EH (cell line): ENCODE measurements at places on chromosomes 4 and X.

DNA sequence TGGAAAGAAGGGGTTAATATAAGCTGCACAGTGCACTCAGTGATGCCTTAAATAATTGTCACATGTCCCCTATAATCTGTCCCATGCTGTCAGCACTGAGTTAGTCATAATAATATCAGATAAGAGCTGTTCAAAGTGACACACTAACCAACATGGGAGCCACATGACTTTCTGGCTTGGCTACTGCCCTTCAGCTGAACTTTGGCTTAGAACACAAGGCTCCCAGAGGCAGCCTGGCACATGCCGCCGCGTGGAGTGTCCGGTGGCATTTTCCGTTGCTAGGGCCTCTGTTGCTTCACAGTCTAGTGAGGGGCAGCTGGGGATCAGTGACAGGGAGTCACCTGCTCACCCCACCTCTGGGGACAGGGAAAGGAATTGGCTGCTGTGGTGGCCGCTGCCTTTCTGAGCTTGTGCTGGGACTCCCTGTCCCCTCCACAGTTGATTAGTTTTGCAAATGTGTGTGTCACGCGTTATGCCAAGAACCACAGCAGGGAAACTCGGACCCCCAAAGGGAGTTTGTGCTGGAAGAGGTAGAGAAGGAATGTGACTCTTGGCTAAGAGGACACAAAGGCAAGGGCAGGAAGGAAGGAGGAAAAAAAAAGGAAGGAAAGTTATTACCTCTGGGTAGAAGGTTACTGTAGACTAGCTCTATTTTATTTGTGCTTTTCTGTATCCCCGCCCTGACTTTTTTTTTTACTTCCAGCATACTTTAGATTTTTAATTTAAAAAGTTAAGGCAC, 41.1 kb upstream of the PPARGC1A start:
- DNase-seq: peak; percentile 11

- peak; percentile 83 for DNase-seq
These were observed 34.5 kb downstream of the STBD1 start for GRCh38 chr4:76341063-76341462.

GRCh38 chr4:86895692-86896488, 3.7 kb upstream of the C4orf36 start:
- peak; percentile 78 for DNase-seq

GRCh38 chrX:139724626-139725025, 16.7 kb upstream of the MCF2 start:
- peak; percentile 13 for DNase-seq

DNA sequence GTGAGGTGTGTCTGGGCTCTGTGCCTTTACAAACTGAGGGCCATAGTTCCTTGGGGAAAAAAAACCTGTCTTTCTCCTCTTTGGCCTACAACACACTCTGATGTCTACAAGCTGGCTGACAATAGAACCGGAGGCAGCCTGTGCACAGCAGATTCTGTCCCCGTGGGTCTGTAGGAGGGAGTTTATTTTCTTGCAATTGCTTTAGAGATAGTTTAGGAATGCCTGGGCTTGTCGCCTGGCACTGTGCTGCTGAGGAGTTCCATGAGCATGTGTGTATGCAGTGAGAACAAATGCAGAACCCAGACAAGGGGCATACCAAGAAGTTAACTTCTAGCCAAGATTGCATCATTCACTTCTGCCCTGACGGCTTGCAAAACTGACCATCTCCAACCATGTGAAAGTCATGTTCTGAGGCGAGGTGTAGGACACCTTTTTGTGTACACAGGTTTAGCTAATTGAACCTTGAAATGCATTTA, 54.1 kb downstream of the CCNI start:
- DNase-seq: peak; percentile 94

DNA sequence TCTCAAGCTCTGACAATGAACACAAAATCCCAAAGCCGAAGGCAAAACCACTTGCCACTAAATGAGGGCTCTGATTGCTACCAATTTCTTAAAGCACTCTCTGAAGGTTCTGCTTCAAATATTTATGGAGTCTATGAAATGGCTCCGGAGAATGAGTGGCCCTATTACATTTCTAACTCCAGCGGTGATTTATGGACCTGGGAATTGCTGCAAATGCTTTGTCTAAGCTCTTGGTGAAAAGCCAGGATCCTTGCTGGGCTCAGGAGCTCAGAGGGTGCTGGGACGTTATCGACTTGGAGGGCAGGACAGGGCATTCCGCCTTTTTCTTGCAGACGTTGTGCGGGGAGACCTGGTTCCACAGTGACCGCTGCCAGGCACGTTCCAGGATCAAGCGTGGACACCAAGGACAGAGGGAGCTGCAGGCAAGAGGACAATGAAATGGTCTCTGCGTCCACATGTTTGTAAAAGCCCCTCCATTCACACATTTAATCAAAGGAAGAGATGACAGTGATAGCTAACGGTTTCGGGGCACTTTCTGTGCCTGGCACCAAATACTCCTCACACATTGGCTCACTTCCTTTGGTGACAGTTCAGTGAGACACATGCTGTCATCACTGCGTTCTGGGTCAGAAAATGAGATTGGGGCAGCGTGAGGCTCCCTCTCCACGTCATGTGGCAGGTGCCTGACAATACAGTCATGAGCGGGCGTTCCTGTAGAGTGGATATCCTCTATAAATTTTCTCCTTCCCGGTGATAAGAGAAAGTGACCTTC, 58.8 kb downstream of the C4orf50 start:
- DNase-seq: no peak

GRCh38 chr4:38181286-38181685, 221.1 kb downstream of the PTTG2 start:
- DNase-seq: peak; percentile 37

- DNase-seq: no peak
These were observed 19.9 kb downstream of the DCHS2 start for GRCh38 chr4:154471526-154472331.

GRCh38 chrX:40104985-40105834, 7.5 kb upstream of the BCOR start:
- peak; percentile 43 for DNase-seq

DNA sequence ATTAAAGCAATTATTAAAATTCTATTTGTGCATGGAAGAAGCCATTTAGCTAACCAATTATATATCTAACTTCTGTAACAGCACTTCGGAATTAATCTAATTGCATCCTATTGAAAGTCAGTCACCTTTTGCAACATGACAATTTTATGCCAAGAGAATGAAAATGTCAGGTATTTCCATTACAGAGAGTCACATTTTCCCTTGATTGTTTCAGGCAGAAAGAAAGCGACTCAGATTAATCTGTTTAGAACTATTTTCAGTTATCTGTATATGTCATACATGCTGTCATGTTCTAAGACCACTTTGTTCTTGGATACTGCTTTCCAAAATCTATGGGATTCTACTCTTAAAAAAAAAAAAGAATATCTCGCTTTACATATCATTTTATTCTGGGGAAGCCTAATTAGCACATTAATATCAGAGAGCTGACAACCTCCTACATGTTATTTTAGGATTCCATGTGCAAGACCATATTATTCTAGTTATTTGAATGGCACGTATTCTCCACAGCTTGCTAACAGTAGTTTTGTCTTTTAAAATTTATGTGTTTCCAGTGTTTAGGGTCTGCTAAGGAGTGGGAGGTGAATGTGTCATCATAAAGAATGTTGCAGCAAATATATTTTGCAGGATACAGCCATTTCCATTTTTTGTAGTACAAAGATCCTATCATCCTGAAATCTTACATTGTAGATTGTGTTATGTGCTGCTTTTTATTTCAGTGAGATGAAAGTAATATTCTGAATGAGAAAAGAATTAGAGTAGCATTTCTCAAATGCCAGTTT, 31.7 kb downstream of the GALNT7 start:
- no peak for DNase-seq

- DNase-seq: no peak
These were observed 1106.6 kb upstream of the LCORL start for GRCh38 chr4:19128176-19128575.

DNA sequence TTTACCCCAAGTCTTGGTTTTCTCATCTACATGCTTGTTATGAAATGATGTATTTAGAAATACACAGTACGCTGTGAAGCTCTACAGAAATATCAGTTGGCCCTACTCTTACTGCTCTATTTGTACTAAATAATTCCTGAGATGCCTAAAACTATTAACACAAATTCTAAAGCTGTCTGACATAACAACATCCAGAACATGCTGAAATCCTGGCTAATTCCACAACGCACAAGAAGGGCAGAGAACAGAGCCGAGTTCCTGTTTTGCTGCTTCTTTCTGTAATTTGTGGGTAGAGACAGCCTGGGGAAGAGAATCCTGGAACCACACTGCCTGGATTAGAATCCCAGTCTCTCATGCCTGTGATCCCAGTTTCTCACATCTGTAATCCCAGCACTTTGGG, 59.0 kb downstream of the ZNF827 start:
- peak; percentile 43 for DNase-seq

GRCh38 chr4:127959794-127960193, 5.2 kb downstream of the MFSD8 start:
- peak; percentile 46 for DNase-seq

- no peak for DNase-seq
These were observed 57.3 kb upstream of the ENPEP start for GRCh38 chr4:110418641-110419040.

GRCh38 chr4:140267576-140267975, 105.9 kb upstream of the SCOC start:
- DNase-seq: peak; percentile 14

GRCh38 chr4:55014876-55015275, 110.5 kb downstream of the KDR start:
- no peak for DNase-seq

DNA sequence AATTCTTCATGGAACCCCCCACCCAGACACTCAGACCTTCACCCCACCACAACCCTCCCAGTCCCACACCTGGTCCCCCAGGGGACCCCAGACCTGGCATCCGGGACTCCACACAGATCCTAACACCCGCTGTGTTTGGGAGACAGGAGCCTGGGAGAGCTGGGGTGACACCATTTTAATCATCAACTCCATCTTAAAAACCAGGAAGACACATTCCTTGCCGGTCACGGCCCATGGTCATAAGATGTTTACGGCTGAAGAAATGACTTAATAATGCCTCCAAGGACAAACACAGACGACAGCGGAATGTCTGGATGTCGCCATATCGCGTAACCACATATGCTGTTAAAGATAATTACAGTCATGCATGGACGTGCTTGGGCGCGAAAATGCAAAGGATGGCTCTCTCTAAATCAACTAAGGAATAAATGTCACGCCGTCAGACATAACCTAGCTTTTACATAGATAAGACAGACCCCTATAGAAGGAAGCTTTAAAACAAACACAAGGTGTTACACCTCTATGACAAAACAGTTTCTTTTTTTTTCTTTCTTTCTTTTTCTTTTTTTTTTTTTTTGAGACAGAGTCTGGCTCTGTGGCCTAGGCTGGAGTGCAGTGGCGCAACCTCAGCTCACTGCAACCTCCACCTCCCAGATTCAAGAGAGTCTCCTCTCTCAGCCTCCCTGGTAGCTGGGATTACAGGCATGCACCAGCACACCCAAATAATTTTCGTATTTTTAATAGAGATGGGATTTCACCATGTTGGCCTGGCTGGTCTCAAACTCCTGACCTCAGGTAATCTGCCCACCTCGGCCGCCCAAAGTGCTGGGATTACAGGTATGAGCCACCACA, 2.1 kb upstream of the DHRSX start:
- DNase-seq: peak; percentile 82

- DNase-seq: peak; percentile 81
These were observed 2.5 kb downstream of the CXorf38 start for GRCh38 chrX:40644821-40645358.

- no peak for DNase-seq
These were observed 67.1 kb upstream of the HS3ST1 start for GRCh38 chr4:11495818-11496217.

- DNase-seq: no peak
These were observed 696.9 kb upstream of the EPHA5 start for GRCh38 chr4:66367043-66367660.

DNA sequence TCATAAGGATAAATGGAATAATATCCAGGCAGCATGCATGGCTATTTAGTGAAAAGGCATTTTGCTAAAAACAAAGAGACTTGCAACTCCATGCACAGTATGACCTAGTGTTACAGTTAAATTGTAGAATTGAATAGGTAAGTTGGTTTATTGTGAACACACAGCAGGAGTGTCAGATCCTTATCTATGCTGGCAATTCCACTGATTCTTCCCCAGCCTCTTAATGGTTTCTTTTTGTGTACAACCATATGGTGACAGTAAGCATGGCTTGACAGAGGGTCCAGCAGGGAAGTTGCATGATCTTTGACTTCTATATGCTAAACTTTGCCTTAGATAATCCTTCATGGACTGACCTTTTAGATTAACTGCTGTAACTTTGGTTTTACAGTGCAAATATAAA, 936.6 kb upstream of the EPHA5 start:
- DNase-seq: no peak

GRCh38 chrX:103647630-103648029, 18.9 kb downstream of the TCEAL1 start:
- DNase-seq: no peak

GRCh38 chr4:36919721-36920120, 324.8 kb upstream of the NWD2 start:
- no peak for DNase-seq

GRCh38 chr4:40909363-40909876, 159.7 kb downstream of the NSUN7 start:
- peak; percentile 89 for DNase-seq

DNA sequence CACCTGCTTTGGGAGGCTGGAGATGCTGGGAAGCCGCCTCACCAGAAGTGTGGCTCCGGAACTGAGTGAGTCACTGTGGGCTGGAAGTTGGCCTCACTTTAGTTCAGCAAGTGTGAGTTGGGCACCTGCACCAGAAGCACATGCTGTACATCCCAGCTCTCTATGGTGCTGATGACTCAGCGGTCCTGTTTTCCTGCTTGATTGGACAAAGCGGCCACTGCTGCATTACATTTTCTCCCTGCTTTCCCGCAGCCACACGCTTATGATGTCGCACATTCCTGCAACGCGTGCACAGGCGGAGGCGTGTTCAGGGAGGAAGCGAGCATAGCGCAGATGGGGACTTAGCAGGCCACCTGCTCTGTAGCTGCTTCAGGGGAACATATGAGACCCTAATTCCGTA, 26.7 kb upstream of the CLDN34 start:
- DNase-seq: peak; percentile 77

GRCh38 chr4:6221851-6222760, 21.8 kb upstream of the JAKMIP1 start:
- no peak for DNase-seq

- no peak for DNase-seq
These were observed 2.0 kb downstream of the GTPBP6 start for GRCh38 chrX:316351-317325.

DNA sequence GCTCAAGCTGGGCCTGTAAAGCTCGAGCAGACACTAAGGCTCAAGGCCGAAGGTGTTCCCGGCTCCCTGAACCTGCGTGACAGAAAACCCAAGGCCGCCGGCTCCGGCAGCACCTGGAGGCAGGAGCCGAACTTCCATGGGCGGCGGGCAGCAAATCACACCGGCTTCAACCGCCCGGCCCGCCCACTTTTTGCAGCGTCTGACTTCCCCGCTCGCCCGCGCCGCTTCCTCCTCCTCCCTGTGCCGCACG, 940 bp upstream of the NSD2 start:
- peak; percentile 85 for DNase-seq

- no peak for DNase-seq
These were observed 13.0 kb downstream of the TMEM164 start for GRCh38 chrX:110015915-110016314.
